Activated naive CD8-positive, alpha-beta T cell treated with anti-CD3 and anti-CD28 coated beads for 36 hours (primary cell): ENCODE measurements at places on chromosomes 7 and 10. TPM values are rescaled to one million over a fixed set of nuclear protein-coding genes. Genes with fewer than 3 reads are reported as not detected.

- H3K36me3 ChIP-seq, result peaks cover 7% of the 10 kb centered on the region
- no peak for DNase-seq
- no peaks in the 10 kb centered on the region for H3K27me3 ChIP-seq
- peaks cover 14% of the 10 kb centered on the region for H3K4me1 ChIP-seq
- H3K27ac ChIP-seq, result peak overlapping the region; percentile 68
These were observed 16.8 kb downstream of the NUDT1 start for GRCh38 chr7:2258661-2259365.

The FAM25A gene
- not detected for total RNA-seq

DNA sequence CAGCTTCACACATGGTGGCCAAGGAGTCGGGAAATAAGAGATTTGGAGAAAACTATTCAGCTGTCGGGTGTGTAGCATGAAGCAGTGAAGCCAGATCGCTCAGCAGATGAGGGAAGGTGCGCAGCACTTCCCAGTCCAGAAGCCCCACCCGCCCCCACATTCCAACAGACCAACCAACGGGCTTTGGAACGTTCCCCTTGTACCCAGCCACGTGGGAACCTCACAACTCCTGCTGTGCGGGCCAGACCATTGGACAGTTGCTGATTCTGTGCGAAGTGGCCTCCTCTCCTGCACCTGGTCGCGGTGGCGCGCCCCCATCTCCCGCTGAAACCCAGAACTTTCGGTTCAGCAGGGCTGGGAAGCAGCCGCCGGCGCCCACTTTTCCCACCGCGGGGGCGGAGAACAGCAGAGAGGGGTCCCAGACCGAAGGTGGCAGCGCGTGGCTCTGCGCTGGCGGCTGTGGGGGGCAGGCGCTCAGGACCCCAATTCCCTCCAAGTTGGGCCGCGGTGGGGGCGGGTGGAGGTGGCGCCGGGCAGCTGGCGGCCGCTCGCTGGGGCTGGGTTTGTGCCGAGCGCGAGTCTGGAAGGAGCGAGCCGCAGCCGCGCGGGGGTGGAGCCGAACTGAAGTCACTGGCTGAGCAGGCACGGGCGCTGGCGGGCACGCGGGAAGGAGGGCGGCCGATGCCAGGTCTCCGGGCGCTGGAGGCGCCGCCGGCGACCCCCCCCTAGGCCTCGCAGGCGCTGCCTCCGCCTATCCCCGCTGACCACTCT lies 1301.5 kb upstream of the SORCS1 start:
- no peak overlapping the region for H3K4me3 ChIP-seq
- peaks cover 19% of the 10 kb centered on the region for H3K27me3 ChIP-seq
- peak; percentile 3 for DNase-seq
- no peaks in the 10 kb centered on the region for H3K36me3 ChIP-seq
- no peak overlapping the region for H3K27ac ChIP-seq

DNA sequence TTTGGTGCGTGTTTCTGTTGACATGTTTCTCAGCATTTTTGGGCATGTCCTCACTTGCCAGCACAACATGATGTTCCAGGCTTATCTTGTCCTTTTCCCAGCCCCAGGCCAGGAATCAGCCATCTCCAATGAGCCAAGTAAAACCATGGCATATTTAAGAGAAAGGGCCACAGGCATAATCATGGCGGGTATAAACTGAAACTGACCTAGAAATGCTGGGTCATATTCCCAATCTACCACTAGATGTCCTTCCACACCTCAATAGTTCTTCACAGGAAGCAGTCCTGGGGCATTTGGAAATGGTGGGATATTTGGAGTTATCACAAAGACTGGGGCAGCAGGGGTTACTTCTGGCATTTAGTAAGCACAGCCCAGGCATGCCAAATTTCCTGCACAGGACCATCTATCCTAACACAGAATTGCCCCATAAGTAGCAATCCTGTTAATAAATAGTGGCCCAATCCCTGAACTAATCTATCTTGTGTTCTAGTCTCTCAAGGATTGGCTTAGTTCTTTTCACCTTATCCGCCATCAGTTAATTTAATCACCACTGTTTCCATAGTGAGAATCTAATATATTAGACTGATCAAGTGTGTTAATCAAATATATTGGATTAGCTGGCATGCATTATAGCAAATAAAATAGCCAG lies 101.6 kb downstream of the NPSR1 start:
- H3K36me3 ChIP-seq, result no peaks in the 10 kb centered on the region
- no peak overlapping the region for H3K27ac ChIP-seq
- DNase-seq, result no peak

The GRID2IP gene
- 0.06 TPM for total RNA-seq

DNA sequence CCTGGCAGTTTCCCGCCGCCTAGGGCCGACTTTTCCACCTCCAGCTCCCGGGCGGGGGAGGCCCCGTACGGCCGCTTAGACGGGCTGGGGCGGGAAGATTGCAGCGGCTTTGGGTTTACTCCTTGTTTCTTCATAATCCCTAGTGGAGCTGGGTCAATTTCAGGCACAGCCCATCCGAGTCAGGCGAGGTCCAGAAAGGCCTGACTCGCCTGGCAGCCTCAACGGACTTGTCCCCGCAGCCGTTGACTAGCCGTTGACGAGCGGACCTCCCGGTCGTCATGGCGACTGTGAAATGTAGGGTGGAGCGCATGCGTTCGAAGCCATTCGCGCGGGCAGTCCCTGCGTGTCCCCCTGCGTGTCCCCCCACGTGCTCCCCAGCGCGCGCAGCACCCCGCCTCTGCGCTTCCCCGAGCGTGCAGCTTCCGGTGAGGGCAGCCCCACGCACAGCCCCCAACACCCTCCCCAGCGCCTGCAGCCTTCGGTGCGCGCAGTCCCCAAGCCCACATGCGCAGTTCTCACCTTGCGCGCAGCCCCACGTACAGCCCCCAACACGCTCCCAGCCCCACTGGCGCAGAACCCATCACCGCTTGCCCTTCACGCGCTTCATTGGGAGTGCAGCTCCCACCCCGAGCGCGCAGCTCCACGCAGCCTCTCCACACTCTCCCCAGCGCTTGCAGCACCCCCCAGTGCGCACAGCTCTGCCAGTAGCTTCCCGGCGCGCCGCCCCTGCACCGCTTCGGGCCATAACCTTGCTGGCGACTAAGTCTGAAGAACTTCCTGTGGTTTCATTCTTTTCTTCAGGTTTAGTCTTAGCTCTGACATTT lies 67.8 kb downstream of the TBX20 start:
- no peaks in the 10 kb centered on the region for H3K36me3 ChIP-seq
- peak; percentile 20 for DNase-seq
- H3K4me1 ChIP-seq, result peaks cover 10% of the 10 kb centered on the region
- H3K27ac ChIP-seq, result no peak overlapping the region
- peak overlapping the region; percentile 74 for H3K4me3 ChIP-seq
- peaks cover 50% of the 10 kb centered on the region for H3K27me3 ChIP-seq

GRCh38 chr7:32091608-32092210 lies 21.5 kb upstream of the PDE1C start:
- H3K27ac ChIP-seq, result no peak overlapping the region
- no peak overlapping the region for H3K4me3 ChIP-seq
- H3K36me3 ChIP-seq, result no peaks in the 10 kb centered on the region
- no peaks in the 10 kb centered on the region for H3K4me1 ChIP-seq

- H3K36me3 ChIP-seq, result no peaks in the 10 kb centered on the region
- H3K4me1 ChIP-seq, result no peaks in the 10 kb centered on the region
- no peak overlapping the region for H3K27ac ChIP-seq
These were observed 624.9 kb downstream of the PTPRN2 start for GRCh38 chr7:157962458-157963306.

The ZNF107 gene
- 17.3 TPM for total RNA-seq

- no peak overlapping the region for H3K27ac ChIP-seq
- peaks cover 14% of the 10 kb centered on the region for H3K27me3 ChIP-seq
- peaks cover 38% of the 10 kb centered on the region for H3K4me1 ChIP-seq
These were observed 2.7 kb downstream of the SEMA3A start for GRCh38 chr7:84191842-84192241.

DNA sequence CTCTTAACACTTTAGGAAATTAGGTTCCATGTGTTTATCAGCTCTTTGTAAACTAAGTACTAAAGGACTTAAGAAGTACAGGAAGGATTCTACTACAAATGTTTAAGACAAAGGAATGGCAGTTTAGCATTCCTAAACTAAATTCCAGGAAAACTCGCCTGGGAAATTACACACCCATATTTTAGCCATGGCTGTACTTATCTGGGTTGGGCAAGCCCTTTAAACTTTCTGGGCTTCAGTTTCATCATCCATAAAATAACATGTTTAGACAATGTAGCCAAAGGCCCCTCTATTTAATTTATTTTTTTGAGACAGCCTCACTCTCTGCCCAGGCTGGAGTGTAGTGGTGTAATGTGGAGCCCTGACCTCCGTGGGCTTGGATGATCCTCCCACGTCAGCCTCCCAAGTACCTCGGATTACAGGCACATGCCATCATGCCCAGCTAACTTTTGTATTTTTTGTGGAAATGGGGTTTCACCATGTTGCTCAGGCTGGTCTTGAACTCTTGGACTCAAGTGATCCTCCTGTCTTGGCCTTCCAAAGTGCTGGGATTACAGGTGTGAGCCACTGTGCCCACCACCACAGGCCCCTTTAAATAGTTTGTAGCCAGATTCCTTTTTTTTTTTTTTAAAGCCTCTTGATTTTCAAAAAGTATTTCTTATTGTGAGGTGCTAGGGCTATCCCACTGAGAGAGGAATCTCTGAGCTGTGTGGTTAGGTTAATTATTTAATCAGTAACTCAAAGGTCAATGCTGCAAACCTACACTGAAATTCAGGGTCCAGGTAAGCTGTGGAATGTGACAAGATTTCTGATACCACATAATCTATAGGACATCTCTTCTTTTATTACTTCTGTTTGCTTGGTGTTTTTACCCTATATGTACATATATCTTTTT lies 32.1 kb downstream of the TMEM60 start:
- peaks cover 8% of the 10 kb centered on the region for H3K36me3 ChIP-seq
- H3K27me3 ChIP-seq, result no peaks in the 10 kb centered on the region
- peaks cover 28% of the 10 kb centered on the region for H3K4me1 ChIP-seq
- no peak overlapping the region for H3K4me3 ChIP-seq
- no peak overlapping the region for H3K27ac ChIP-seq
- no peak for DNase-seq

- H3K27ac ChIP-seq, result no peak overlapping the region
- H3K36me3 ChIP-seq, result no peaks in the 10 kb centered on the region
- no peaks in the 10 kb centered on the region for H3K27me3 ChIP-seq
- DNase-seq, result no peak
- H3K4me3 ChIP-seq, result no peak overlapping the region
These were observed 253.2 kb upstream of the SEMA3A start for GRCh38 chr7:84447636-84448293.

The SNCG gene
- not detected for total RNA-seq

The CALML5 gene
- total RNA-seq, result not detected

GRCh38 chr10:131000743-131001142 lies 310.8 kb downstream of the TCERG1L start:
- no peak overlapping the region for H3K27ac ChIP-seq
- H3K36me3 ChIP-seq, result no peaks in the 10 kb centered on the region
- DNase-seq, result no peak
- H3K27me3 ChIP-seq, result peaks cover 3% of the 10 kb centered on the region
- no peak overlapping the region for H3K4me3 ChIP-seq
- no peaks in the 10 kb centered on the region for H3K4me1 ChIP-seq

The RPEL1 gene
- not detected for total RNA-seq

The FGF8 gene
- not detected for total RNA-seq

DNA sequence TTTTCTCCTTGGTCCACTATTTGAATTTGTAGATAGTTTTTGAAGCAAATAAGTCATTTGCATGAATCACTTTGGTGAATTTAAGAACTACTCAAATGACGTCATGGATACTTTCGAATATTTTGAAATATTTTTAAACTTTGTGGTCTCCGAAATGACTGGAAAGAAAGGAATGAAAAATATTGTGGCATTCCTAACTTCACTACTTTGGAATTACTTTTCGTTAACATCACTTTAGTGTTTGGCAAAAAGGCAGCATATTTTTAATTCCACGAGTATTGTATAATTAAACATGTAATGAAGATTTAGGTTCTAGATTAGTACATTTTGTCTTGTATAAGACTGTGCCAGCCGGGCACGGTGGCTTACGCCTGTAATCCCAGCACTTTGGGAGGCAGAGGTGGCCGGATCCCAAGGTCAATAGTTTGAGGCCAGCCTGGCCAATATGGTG lies 35.3 kb upstream of the ZRANB1 start:
- peaks cover 13% of the 10 kb centered on the region for H3K27me3 ChIP-seq
- no peak overlapping the region for H3K4me3 ChIP-seq
- peaks cover under 1% of the 10 kb centered on the region for H3K4me1 ChIP-seq
- DNase-seq, result no peak
- no peaks in the 10 kb centered on the region for H3K36me3 ChIP-seq

DNA sequence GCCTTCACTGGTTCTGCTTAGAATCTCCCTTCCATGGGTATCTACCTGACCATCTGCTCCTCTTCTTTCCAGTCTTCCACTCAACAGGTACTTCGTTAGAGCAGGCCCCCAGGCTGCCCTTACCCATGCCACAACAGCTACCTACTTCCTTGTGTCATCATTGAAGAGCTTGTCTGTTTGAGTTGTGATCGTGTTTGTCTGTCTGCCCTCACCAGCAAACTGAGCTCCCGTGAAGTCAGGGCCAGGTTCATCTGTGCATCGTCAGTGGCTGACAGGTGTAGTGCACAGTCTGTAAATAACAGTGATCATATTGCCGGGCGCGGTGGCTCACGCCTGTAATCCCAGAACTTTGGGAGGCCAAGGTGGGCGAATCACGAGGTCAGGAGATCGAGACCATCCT lies 5.0 kb downstream of the NIPSNAP2 start:
- H3K27me3 ChIP-seq, result no peaks in the 10 kb centered on the region
- no peak for DNase-seq
- H3K4me1 ChIP-seq, result peaks cover 22% of the 10 kb centered on the region
- H3K36me3 ChIP-seq, result peaks cover 23% of the 10 kb centered on the region

The MYO3A gene
- not detected for total RNA-seq

DNA sequence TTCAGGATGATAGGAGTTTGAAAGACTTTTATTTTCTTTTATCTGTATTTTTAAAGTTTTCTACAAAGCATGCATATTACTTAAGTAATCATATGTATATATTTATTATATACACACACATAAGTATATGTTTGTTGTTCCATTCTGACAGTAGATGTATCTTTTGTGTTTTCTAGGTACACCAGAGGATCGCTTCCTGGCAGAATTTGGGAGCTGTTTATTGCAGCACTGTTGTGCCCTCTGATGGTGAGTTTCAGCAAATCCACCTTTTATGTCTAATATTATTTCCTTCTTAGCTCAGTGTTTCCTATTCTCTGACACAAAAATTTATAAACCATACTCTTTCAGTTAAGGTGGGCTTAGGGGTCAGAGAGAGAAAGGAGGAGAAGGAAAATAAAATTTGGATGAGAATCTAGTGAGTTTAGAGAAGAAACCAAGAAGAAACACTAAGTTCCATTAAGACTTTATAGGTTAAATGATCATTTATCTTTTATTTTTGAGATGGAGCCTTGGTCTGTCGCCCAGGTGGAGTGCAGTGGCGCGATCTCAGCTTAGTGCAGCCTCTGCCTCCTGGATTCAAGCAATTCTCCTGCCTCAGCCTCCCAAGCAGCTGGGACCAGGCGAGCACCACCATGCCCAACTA lies 59.2 kb upstream of the OIT3 start:
- no peak overlapping the region for H3K27ac ChIP-seq
- H3K4me3 ChIP-seq, result no peak overlapping the region
- peak; percentile 9 for DNase-seq
- no peaks in the 10 kb centered on the region for H3K36me3 ChIP-seq

- H3K4me1 ChIP-seq, result peaks cover 6% of the 10 kb centered on the region
- no peak for DNase-seq
- no peak overlapping the region for H3K27ac ChIP-seq
- no peak overlapping the region for H3K4me3 ChIP-seq
- no peaks in the 10 kb centered on the region for H3K36me3 ChIP-seq
These were observed 26.3 kb downstream of the OR9A2 start for GRCh38 chr7:143000648-143001047.
